Mammary microvascular endothelial cell (primary cell): ENCODE measurements at places on chromosomes 2 and 18. TPM values are rescaled to one million over a fixed set of nuclear protein-coding genes. Genes with fewer than 3 reads are reported as not detected.

Gene PLA2R1
- total RNA-seq: 4.9 and 6.4 TPM in 2 replicates

Gene SCN9A
- total RNA-seq: 0.30 and 1.00 TPM in 2 replicates

Gene CFAP65
- not detected in 2 replicates for total RNA-seq

Gene ASIC4
- not detected in 2 replicates for total RNA-seq

Gene SRD5A2
- total RNA-seq: not detected in 2 replicates

Gene BCL2
- total RNA-seq: 0.10 and 0.27 TPM in 2 replicates

Gene GALNT14
- 2.1 and 5.9 TPM in 2 replicates for total RNA-seq

Gene EVX2
- total RNA-seq: not detected in 2 replicates

Gene SLC9A4
- not detected in 2 replicates for total RNA-seq

Gene MYO7B
- total RNA-seq: 0.10 and 0.27 TPM in 2 replicates
